NCI-H345 (cell line): ENCODE measurements at places on chromosomes 13 and 19.

GRCh38 chr13:111508902-111509509 lies 188.6 kb downstream of the TEX29 start:
- peak; percentile 36 for DNase-seq

DNA sequence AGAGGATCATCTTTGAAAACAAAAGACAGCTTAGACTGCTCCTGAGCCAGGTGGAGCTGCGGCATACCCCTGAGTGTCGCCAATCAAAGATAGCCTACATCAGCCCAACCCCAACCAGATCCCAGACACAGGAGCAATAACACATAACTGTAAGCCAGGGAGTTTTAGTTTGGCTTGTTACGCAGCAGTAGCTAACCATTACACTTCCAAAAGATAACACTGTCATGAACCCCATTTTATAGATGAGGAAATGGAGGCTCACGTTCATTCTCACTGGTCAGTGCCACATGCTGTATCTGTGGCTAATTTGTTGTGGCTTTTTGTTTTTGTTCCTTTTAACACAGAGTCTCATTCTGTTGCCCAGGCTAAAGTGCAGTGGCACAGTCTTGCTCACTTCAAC lies 47.3 kb downstream of the TINCR start:
- DNase-seq = no peak

DNA sequence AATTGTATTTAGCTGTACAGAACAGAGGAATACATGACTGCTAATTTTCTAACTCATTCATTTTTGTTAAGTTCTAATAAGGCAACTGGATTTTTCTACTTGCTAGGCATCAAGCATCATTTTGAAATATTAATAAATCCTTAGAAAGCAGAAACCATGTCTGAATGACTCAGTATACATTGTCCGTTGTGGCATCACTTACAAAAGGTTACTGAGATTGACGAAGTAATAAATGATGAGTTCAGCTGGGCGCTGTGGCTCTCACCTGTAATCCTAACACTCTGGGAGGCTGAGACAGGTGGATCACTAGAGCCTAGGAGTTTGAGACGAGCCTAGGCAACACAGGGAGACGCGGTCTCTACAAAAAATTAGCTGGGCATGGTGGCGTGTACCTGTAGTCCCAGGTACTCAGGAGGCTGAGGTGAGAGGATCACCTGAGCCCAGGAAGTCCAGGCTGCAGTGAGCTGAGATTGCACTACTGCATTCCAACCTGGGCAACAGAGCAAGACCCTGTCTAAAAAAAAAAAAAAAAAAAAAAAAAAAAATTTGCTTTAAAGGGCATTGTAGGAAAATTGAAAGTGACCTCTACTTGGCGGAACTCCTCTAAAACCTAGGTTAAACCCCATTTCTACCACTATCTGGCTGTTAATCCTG lies 36.6 kb downstream of the LHFPL6 start:
- DNase-seq = no peak

DNA sequence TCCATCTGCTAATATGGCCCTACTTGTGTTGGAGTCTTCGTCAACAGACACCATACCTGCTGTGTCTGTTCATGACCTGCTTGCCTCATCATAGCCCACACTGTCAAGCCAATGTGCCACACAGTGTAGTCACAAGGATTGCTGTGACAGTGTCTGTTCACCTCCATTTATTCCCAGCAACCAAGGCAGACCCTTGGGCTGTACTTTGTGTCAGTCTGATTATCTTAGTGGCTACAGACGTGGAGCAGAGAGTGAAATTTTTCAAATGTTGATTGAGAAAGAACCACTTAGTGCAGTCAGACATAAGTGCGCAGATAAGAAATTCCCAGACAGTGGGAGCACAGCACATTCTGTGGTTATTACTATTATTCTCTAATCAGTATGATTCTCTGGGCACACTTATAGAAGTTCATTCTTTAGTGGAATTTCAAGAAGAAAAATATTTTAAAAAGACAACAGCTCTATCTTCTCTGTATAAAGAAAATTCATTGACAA lies 184.6 kb downstream of the GPC6 start:
- no peak for DNase-seq

- peak; percentile 74 for DNase-seq
Measured at GRCh38 chr13:30464496-30465342, 1.0 kb downstream of the HMGB1 start.

DNA sequence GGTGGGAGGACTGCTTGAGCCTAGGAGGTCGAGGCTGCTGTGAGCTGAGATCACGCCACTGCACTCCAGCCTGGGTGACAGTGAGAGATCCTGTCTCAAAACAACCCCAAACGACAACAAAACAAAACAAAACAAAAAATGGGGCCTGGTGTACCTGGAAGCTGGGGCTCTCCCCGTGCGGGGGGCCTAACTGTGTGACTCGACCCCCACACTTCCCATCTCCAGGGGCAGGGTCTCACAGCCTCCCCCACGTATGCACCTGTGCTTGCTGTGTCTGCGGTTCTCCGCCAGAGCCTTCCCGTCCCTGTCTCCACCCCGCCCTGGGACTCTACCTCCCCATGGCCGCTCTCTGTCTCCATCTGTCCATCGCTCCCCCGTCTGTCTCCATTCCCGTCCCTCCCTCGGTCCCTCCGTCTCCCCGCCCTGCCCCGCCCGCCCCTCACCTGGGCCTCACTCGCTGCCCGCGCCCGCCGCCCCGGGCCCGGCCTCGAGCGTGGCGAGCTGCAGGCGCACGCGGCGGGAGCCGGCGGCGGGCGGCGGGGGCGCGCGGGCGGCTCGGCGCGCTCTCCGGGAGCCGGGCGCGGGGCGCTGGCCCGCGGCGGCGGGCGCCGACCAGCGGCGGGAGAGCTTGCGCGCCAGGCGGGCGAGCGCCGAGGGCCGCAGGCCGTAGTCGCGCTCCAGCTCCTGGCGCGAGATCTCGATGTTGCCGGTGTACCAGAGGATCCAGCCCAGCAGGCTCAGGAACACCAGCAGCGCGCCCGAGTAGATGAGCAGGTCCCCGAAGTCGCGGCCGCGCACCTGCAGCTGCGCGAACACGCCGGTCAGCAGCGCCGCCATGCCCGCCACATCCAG lies 587 bp downstream of the TMEM238 start:
- DNase-seq = peak; percentile 51

DNA sequence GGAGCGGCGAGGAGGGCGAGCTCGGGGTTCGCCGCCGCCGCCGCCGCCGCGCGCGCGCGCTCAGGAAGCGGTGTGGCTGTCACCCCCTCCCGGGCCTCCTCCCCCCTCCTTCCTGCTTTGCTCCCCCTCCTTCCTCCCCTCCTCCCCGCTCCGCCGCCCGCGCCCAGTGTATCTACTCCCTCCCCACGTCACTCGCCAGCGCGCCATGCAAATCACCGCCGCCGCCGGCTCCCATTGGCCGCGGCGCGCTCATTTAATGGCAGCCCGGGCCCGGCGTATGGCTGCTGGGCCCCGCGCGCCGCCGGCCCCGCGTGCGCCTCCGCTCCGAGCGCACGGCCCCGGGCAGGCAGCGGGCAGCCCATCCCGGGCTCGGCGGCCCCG lies 335 bp upstream of the SOX1 start:
- peak; percentile 98 for DNase-seq

DNA sequence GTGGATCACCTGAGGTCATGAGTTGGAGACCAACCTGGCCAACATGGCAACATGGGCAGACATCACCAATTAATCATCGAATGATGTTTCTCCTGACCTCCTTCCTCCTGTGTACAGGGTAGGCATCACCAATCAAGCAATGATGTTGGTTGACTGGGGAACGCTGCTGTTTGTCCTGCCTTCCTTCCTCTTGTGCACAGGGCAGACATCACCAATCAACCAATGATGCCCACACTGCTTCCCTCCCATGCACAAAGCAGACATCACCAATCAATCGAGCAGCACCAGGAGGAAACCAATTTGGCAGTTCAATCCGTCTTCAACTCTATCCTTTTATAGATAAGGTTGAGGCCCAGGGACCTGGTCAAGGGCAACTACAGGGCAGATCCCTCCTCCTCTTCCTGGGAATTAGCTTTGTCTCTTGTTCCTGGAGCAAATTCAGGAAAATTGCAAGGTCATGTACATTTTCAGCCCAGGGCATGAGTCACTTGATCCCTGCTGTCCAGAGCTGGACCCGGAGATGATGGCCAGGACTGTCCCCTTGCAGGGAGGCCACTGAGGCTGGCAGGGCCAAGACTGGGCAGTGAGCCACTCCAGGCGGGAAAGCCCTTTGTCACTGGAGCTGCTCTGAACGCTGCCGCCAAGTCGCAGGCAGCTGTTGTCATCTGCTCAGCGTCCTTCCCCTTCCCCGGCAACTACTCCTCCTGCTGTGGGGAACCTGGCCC lies 5.3 kb upstream of the CSNK1G2 start:
- DNase-seq = no peak
